ENCODE measurements at places on chromosomes 3 and 15. TPM values are rescaled to one million over a fixed set of nuclear protein-coding genes. Genes with fewer than 3 reads are reported as not detected.

GRCh38 chr3:44323341-44323955, 15.1 kb upstream of the TCAIM start:
- peak; percentile 71 for DNase-seq
- H3K4me1 ChIP-seq, result peaks cover 5% of the 10 kb centered on the region
- H3K4me3 ChIP-seq, result no peak overlapping the region
- no peak overlapping the region for H3K27ac ChIP-seq

Gene PLA2G4D
- 2.1 TPM for total RNA-seq

DNA sequence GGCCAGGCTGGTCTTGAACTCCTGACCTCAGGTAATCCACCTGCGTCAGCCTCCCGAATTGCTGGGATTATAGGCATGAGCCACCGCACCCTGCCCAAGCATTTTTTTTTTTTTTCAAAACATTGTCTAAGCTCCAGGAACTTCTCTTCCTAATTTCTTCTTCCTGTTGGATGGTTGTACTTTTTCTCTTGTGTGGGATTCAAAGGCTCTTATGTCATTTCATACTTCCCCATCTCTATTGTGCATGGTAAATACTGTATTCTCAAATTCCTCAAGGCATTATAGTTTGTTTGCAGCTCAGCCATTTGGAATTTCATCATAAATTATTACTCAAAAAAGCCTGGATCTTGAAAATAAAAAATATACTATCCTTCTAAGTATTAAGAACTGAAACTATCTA, 199.1 kb upstream of the GADL1 start:
- no peaks in the 10 kb centered on the region for H3K27me3 ChIP-seq
- no peaks in the 10 kb centered on the region for H3K4me1 ChIP-seq
- no peaks in the 10 kb centered on the region for H3K36me3 ChIP-seq
- no peak overlapping the region for H3K4me3 ChIP-seq
- DNase-seq, result no peak

Gene ROPN1B
- total RNA-seq, result 2.2 TPM

Gene MYO5C
- 59.9 TPM for total RNA-seq

DNA sequence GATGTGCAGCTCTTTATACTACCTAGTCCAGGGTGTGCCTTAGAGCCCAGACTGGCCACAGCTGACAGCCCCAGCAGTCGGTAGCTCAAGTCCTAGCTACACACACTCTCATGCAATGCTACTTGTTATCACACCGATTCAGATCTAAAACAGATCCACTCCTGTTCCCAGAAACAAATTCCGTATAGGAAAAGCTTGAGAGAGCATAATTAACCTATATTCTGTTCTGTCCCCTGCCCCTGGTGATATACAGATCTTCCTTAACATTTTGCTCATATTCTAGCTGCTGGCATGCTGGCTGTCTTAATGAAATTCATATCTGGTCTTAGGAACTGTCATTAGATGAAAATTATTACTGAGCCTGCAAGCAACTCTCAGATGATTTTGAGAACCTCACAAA, 204.3 kb downstream of the SOX2 start:
- no peak overlapping the region for H3K4me3 ChIP-seq
- H3K36me3 ChIP-seq, result no peaks in the 10 kb centered on the region
- no peak for DNase-seq
- no peak overlapping the region for H3K27ac ChIP-seq
- H3K4me1 ChIP-seq, result no peaks in the 10 kb centered on the region

Gene RBPMS2
- 2.3 TPM for total RNA-seq

Gene TNNC1
- total RNA-seq, result 109 TPM

DNA sequence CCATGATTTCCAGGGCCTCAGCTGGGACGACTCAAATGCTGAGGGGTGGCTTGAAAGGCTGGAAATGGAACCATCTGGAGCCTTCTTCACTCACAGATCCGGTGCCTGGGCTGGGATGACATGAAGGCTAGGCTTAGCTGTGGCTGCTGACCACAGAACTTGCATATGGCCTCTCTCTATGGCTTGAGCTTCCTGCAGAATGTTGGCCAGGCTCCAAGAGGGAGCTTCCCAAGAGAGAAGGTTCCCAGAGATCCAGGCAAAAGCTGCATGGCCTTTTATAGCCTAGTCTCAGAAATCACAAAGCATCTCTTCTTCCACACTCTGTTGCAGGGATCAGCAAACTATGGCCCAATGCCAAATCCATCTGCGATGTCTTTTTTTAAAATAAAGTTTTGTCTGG, 44.8 kb downstream of the GATM start:
- H3K36me3 ChIP-seq, result no peaks in the 10 kb centered on the region
- H3K27me3 ChIP-seq, result no peaks in the 10 kb centered on the region
- no peak overlapping the region for H3K27ac ChIP-seq
- H3K4me3 ChIP-seq, result no peak overlapping the region
- H3K4me1 ChIP-seq, result no peaks in the 10 kb centered on the region

DNA sequence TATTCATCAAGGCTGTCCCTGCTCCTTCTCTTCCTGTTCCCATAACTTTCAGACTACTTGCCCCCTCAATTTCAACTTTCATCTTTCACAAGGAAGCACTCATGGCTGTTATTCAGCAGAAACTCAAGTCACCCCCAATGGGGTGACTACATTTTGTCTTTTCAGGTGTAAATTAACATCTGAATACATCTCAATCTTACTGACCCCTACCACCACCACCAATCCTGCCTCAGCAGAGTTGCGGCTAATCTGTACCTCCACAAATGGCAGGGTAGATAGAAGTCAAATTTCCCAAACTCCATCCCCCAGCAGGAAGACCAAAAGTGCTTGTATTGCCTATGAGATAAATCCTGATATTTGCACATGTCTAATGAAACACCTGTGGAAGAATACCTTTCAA, 19.2 kb downstream of the SOX2 start:
- no peaks in the 10 kb centered on the region for H3K36me3 ChIP-seq
- H3K4me1 ChIP-seq, result no peaks in the 10 kb centered on the region
- no peaks in the 10 kb centered on the region for H3K27me3 ChIP-seq
- H3K27ac ChIP-seq, result no peak overlapping the region

Gene TRAT1
- total RNA-seq, result not detected

DNA sequence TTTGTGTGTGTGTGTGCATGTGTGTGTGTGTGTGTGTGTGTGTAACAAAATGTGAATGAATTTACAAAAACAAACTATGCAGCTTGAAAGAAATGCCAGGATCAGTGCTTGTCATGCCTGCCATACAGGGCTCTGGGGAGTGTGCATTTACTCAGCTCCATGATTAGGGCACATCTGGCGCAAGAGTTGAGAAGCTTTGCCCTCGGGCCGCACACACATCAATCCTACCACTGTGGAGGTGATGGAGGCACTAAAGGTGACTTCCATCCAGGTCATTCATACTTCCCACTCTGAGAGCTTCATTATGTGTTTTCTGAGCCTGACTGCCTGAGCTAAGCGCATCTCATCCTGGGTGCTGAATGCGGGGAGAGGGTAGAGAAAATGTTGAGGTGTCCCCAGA, 72.0 kb upstream of the ZBED2 start:
- no peaks in the 10 kb centered on the region for H3K36me3 ChIP-seq
- H3K4me3 ChIP-seq, result no peak overlapping the region
- no peak for DNase-seq
- no peak overlapping the region for H3K27ac ChIP-seq

Gene P2RY13
- 0.73 TPM for total RNA-seq

GRCh38 chr15:91465696-91466095, 365.6 kb downstream of the SV2B start:
- H3K27ac ChIP-seq, result no peak overlapping the region
- no peaks in the 10 kb centered on the region for H3K4me1 ChIP-seq
- H3K4me3 ChIP-seq, result no peak overlapping the region
- H3K36me3 ChIP-seq, result no peaks in the 10 kb centered on the region
- no peak for DNase-seq
- H3K27me3 ChIP-seq, result peaks cover 2% of the 10 kb centered on the region

- peak overlapping the region; percentile 91 for H3K27ac ChIP-seq
- peak; percentile 16 for DNase-seq
- peak overlapping the region; percentile 99 for H3K4me3 ChIP-seq
- no peaks in the 10 kb centered on the region for H3K36me3 ChIP-seq
- no peaks in the 10 kb centered on the region for H3K4me1 ChIP-seq
Observed at GRCh38 chr3:108090049-108090700, 656 bp downstream of the CD47 start.

GRCh38 chr3:43866529-43867353, 176.0 kb downstream of the ABHD5 start:
- DNase-seq, result no peak
- no peaks in the 10 kb centered on the region for H3K27me3 ChIP-seq
- no peaks in the 10 kb centered on the region for H3K36me3 ChIP-seq
- H3K4me3 ChIP-seq, result no peak overlapping the region
- H3K27ac ChIP-seq, result no peak overlapping the region

DNA sequence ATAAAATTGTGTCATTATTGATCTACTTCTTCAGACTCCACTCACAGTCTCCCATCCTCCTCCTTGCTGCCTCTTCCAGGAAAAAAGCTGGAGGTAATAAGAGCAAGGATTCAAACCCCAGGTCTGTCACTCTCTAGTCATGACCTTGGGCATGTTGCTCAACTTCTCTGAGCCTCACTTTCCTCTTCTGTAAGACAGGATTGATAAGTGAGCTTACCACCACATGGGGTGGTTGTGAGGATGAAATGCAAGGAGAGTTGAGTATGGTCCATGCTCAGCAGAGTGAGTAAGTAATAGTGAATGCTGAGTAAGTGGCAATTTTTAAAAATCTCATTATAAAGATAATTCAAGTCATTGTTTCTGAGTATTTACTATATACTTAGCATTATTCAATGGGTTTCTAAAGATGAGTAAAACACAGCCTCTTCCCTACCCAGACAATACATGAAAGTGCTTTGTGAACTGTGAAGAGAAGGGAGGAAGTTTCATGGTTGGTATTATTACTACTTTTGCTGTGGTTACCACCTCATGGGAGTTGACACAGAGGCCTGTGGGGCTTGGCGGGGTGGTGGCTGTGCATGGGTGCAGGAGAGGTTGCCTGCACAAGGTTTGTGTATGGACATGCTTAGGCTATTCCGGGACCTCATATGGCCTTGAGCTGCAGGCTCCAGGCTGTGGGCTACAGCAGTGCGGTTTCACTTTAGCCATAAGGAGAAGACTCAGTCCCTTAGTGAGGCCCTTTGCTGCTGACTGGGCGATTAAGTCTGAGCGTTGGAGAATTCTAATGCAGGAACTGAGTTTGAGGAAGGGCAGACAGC, 30.0 kb downstream of the SLC6A11 start:
- H3K4me1 ChIP-seq, result no peaks in the 10 kb centered on the region
- no peaks in the 10 kb centered on the region for H3K27me3 ChIP-seq
- no peak overlapping the region for H3K27ac ChIP-seq
- H3K36me3 ChIP-seq, result no peaks in the 10 kb centered on the region
- no peak overlapping the region for H3K4me3 ChIP-seq
- no peak for DNase-seq

Gene SLC22A13
- total RNA-seq, result not detected

- H3K27me3 ChIP-seq, result no peaks in the 10 kb centered on the region
- H3K27ac ChIP-seq, result no peak overlapping the region
- no peaks in the 10 kb centered on the region for H3K36me3 ChIP-seq
- no peaks in the 10 kb centered on the region for H3K4me1 ChIP-seq
Observed at GRCh38 chr15:50082066-50082465, 37.0 kb downstream of the ATP8B4 start.

GRCh38 chr15:69265347-69265955, 33.3 kb upstream of the PAQR5 start:
- no peaks in the 10 kb centered on the region for H3K36me3 ChIP-seq
- H3K4me1 ChIP-seq, result no peaks in the 10 kb centered on the region

DNA sequence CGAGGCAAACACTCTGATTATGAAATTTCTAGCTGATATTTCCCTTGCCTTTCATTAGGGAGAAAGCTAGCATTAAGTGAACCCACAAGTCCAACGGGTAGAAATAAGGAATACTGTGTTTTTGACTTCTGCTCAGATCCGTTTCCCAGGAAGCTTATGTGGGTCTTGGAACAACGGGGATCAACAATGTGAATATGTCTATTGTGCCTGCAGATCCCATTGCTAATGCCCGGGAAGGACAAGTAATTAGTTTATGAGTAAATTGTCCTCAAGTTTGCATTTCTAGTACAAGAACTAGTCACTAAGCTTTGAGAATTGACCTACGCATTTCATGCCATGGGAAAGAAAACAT, 236.4 kb downstream of the UACA start:
- no peak overlapping the region for H3K27ac ChIP-seq
- no peak for DNase-seq
- no peaks in the 10 kb centered on the region for H3K27me3 ChIP-seq

Gene DMXL2
- 12.2 TPM for total RNA-seq

DNA sequence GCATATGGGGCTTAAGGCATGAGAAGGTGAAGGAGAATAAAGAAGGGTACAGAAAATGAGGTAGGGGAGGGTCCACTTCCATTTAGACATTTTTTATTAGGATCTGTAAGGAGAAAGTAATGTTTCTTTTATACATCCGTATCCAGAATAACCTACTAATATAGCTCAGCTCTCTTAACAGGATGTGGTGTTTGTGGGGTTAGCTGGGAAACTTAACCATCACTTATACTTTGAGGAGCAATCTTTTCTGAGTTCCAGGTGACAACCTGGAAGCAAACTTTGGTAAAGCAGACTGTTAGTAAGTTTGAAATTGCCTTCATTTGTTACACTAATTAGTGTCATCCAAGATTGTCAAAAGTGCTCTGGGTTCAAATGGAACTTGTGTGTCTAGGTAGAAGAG, 36.6 kb downstream of the BUB1B start:
- H3K36me3 ChIP-seq, result no peaks in the 10 kb centered on the region
- no peaks in the 10 kb centered on the region for H3K27me3 ChIP-seq
- no peaks in the 10 kb centered on the region for H3K4me1 ChIP-seq
- H3K27ac ChIP-seq, result no peak overlapping the region
- DNase-seq, result no peak

DNA sequence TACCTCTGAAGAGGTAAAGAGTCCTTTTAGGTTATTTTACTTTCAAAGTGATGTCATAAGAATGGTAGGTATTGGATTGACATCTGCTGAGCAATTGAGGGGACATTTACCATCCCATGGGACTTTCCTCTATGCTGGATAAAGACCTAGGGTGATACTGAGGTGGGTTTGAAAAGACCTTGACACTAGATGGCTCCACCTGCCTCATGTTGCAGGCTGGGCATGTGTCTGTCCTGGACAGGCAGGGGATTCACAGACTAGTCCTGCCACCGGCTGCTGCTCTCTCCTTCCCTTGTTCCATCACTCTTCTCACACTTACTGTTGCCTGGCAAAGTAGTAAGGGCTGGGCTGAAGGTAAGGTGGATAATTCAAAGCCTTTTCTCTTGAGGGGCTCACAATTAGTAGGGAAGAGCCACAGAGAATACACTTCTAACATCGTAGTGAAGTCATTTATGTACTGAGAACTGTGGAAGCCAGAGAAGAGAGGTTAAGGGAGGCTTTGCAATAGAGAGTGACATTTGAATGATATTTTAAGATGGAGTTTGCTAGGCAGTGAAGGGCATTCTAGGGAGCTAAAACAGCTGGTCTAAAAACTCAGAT, 27.7 kb downstream of the TRAK1 start:
- H3K4me1 ChIP-seq, result peaks cover 15% of the 10 kb centered on the region
- DNase-seq, result peak; percentile 67
- no peaks in the 10 kb centered on the region for H3K36me3 ChIP-seq
- no peak overlapping the region for H3K4me3 ChIP-seq
- no peak overlapping the region for H3K27ac ChIP-seq

GRCh38 chr3:10192953-10193691, 28.4 kb downstream of the IRAK2 start:
- peak overlapping the region; percentile 83 for H3K27ac ChIP-seq
- peaks cover 40% of the 10 kb centered on the region for H3K4me1 ChIP-seq
- no peaks in the 10 kb centered on the region for H3K27me3 ChIP-seq
- H3K4me3 ChIP-seq, result no peak overlapping the region

- H3K36me3 ChIP-seq, result no peaks in the 10 kb centered on the region
- peaks cover 3% of the 10 kb centered on the region for H3K4me1 ChIP-seq
- H3K4me3 ChIP-seq, result no peak overlapping the region
- H3K27ac ChIP-seq, result peak overlapping the region; percentile 40
- peak; percentile 68 for DNase-seq
- no peaks in the 10 kb centered on the region for H3K27me3 ChIP-seq
Observed at GRCh38 chr15:98809273-98809672, 160.9 kb downstream of the IGF1R start.

All from prostate gland (tissue), 2 donors.